ENCODE measurements at places on chromosomes 11 and 22.

DNA sequence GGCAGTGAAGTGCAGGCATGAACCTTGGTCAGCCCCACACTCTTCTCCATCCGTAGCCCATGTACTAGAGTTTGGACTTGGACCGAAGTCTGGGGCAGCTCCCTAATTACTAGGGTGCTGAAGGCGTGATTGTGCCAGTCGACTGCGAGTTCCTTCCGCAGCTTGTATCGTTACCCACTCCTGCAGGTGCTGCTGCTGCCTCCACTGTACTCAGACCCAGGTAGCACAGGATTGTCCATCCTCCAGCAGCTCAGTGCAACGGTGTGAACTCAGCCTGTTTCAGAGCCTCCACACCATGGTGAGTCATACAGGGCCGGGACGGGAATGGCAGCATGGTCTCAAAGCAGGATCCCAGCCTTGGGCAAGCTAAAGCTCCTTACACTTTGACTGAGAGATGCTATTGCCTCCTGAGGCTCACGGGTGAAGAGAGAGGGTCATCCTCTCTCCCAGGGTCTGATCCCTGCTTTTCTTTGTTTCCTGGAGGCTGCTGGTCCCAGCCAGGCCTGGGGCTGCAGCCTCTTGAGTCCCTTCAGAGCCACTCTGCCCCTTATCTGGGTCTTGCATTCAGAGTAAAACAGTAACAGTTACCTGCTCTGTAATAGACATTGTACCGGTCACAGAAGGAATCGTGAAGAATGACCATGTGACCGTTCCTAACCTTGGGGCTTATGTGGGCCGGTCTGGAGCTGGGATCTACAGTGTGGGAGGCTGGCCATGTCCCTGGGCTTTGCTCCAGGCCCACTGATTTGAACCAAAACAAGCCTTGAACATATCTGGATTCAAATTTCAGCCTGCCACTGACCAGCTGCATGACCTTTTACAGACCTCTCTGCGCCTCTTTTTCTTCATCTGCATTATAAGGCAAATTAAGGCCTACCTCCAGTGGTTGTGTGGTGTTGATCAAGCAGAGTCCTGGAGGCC lies 1.7 kb downstream of the TKFC start:
- no peak for DNase-seq

DNA sequence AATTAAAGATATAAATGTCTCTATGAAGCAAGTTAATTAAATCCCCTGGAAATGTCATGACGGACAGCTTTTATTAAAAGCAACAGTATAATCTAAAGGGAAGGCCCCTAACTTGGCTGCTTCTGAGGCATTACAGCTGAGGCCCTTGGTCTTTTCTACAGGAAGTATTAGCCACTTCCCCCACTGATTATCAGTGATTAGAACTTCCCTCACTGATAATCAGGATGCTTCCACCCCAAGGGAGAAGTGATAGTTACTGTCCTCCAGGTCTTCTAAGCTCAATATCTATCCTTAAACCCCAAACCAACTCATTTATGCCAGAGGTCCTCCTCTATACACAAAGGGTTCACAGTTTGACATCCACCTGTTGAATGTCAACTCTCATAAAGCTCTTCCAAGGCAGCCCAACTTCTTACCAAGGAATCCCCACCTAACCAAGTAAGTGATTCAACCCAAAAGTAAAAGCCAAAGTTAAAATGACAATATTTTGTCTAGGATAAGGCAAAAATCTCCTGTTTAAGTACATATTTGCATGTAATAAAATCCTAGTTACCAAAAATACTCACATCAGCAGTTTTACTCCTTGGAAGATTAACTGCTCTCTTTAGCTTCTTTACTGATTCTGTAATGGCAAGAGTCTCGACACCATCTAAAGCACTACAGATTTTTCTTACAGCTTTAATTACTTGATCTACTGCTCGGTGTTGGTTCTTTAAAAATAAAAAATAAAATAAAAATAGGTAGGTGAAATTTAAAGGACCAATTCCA lies 58.6 kb upstream of the RPS13 start:
- DNase-seq, result no peak

DNA sequence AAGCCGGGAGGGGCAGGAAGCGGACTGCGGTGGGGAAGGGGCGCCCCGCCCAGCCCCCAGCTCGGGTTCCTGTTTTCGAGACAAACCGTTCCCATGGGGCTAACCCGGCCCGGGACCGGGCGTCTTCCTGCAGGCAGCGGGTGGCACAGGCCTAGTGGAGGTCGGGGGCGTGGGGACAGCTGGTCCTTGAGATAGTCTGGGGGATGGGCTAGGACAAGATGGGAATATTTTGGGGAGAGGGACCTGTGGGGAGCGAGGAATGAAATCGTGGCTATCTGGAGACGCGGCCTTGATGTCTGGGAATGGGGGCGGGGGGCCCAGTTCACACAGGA lies 1.2 kb upstream of the RASGRP2 start:
- DNase-seq, result peak; percentile 98

- DNase-seq, result no peak
Observed at GRCh38 chr22:43792905-43793304, 19.2 kb downstream of the EFCAB6 start.

DNA sequence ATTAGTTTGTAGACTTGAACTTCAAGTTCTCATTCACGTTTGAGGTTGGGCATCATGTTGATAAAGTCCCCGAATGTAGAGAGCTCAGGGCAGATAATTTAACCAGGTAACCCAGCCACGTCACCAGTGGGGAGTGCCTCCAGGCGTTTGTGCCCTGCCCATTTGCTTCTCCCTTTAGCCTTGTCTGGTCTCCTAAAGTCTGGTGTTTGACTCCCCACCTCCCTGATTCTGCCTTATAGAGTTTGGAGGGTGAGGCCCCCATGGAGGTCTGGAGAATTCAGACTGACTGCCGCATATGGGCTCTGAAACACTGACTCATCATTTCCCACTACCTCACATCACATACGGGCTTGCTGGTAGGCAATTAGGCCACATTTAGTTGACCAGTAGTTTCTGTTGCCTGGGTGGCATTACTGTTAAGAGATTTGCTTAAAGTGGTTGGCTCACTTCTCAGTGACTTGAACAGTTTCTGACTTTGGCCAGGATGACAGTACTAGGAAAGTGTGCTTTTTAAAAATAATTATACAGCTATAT lies 99.3 kb upstream of the GAL start:
- no peak for DNase-seq

GRCh38 chr11:31412946-31413345 lies 43.3 kb downstream of the DNAJC24 start:
- no peak for DNase-seq

DNA sequence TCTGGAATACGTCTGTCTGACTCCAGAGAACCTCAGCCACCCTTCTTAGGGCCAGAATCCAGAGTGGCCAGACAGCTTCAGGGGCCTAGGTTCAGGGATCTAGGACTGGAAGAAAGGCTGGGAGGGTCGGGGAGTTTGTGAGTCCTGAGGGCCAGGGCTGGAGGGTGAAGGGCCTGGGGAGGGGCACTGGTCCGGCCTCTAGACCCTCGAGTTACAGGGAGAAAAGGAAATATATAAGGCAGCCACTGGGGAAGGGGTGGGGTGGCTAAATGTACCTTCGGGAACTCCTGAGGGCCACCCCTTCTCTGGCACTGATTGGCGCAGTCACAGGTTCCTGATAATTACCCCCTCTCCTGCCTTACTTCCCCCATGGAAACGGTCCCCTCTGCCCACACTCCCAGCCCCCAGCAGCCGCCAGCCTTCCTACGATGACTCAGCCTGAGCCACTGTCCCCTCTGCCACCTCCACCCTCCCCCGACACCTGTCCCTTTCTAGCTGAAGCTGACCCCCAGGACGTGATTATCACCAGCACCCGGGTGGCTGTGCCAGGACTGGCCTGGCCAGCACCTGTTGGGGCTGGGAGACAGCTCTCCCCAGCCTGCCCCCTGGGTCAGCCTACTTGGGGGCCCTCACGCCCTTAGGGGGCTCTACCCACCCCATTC lies 26.4 kb downstream of the MB start:
- no peak for DNase-seq

DNA sequence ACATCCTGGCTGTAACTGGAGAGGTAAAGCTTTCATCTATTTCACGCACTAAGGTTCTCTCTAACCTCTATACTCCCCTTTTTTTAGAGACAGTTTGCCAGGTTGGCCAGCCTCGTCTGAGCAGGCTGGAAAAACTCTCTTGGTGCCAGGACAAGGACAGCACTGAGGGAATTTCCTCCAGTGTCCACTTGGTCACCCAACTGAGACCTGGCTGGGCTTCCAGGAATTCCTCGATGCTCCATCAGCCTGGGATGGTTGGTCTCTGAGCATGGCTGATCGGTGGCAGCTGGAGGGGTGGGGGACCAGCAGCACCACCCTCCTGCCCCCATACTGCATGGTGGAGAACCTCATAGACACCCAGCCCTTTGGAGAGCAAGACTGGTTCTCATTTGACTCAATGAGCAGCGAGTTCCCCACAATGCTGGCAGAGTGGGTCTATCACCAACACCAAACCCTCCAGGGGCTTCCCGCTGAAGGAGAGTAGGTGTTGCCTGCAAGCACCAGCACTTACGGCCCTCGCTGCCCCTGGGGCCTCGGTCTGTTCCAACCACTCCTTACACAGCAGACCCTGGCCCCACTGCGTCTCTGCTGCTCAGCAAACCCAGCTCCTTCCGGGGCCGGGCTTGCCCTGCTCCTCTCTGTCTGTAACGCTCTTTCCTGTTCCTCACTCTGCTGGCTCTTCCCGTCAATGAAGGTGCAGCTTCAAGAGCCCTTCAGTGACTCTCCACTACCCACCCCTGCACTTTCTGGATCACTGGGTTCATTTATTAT lies 122.2 kb downstream of the ST3GAL4 start:
- no peak for DNase-seq

GRCh38 chr11:10303558-10304363 lies 1.1 kb upstream of the ADM start:
- DNase-seq, result no peak

GRCh38 chr11:104060004-104060794 lies 23.8 kb downstream of the DDI1 start:
- DNase-seq, result no peak

- DNase-seq, result no peak
Observed at GRCh38 chr11:116335891-116336290, 436.9 kb downstream of the BUD13 start.

DNA sequence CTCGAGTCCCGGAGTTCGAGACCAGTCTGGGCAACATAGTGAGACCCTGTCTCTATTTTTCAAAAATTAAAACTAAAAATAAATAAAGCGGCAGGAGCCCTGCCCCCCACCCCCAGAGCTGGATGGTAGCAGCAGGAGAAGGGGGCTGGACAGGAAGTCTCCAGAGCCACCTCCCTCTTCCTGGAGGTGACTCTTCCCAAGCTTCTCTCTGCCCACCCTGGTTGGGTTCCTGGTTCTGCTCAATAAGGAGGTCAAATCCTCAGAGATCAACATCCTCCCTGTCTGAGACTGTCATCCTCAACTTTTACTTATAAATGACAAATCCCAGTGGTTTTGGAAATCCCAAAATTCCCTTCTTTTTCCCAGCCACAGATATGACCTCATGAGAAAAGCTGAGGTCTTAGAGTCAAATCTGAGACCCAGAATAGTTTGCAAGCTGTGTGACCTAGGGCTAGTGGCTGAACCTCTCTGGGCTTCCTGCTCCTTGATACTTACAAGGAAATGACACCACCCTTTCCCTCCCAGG lies 987 bp downstream of the C1QTNF6 start:
- DNase-seq, result no peak

GRCh38 chr22:44685384-44686056 lies 16.5 kb upstream of the PRR5 start:
- DNase-seq, result peak; percentile 87

- no peak for DNase-seq
Observed at GRCh38 chr11:125975634-125976033, 29.8 kb downstream of the VSIG10L2 start.

DNA sequence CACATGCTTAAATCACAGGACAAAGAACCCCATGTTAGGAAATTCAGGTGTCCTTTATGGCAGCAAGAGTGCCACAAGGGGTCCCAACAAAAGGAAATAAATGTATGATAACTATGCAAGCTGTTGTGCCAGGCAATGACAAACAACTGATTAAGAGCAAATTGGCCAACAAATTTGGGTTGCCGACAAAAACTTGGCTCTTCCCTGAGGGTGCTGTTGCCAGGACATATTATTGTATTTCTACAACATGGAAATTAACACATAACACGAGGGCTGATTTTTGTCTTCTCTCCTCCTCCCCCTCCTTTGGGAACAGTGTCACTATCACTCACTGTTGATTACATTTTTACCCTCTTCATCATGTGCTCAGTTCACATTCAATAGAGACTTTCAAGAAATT lies 56.0 kb downstream of the LRRC4C start:
- DNase-seq, result no peak

DNA sequence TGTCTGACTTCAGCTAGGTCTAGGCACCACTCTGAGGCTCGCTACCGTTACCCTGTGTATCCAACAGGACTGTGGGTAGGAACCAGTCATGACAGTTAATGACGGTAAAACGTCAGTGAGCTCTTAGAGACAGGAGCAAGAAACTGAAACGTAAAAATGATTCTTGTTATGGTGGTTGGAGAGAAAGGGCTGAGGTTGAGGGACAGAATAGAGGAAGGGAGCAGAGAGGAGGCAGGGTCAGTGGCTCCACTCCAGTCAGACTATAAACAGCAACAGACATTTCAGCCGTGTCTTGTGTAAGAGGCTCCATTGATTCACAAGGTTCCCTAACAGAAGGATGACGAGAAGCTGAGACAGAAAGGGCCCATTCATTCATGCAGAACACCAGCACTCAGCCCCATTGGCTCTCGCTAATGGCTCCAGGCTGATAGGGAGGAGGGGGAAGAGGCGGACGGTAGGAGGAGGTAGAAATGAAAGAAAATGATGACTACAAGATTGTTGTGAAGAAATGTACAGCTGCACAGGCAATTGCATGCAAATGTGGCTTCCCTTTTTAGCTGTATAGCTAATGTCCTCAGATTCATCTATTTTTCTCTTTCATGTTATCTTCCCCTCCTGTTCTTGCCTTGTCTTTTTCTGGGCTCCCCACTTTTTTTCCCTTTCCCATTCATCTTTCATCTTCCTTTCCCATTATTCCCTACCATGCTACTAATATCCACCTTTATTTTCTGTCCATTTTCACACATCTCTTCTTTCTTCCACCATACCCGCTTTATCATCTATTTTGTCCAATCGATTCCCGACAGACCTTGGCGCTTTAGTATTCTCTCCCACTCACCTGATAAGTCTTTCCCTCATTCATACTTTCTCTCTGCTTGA lies 34.3 kb downstream of the ETS1 start:
- no peak for DNase-seq

DNA sequence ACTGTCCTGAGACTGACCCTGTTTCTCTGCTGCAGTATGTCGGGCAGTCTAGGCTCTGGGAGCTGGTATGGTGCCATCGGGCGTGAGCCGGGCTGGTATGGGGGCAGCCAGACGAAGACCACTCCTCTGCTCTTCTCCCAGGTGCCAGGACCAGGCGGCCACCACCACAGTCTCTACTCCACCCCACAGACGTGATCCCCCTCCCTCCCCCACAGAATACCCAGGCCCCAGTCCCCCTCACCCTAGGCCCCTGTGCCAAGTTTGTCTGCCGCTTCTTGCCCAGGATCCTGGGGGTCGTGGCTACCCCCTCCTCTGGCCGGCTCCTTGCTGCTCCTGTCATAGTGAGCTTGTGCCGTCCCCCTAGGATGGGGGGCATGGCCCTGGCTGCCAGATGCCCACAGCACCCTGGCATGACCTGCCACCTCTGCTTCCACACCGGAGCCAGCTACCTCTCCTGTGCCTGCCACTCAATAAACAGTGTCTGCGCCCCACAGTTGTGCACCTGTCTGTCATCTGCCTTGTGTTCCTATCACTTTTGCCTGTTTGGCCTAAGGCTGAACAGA lies 2.0 kb upstream of the KCNK4 start:
- no peak for DNase-seq

GRCh38 chr22:49775191-49775866 lies 52.3 kb downstream of the BRD1 start:
- no peak for DNase-seq

- DNase-seq, result no peak
Observed at GRCh38 chr11:108580645-108581044, 12.9 kb downstream of the EXPH5 start.

Data from DND-41 (cell line).